Activated CD4-positive, alpha-beta T cell treated with anti-CD3 and anti-CD28 coated beads, Interleukin-2, Interleukin-4, amounts not matched to agents 100 ng/mL and 50 ng/mL, durations not matched to agents 16 hours and 8 hours (primary cell): ENCODE measurements at places on chromosomes 12 and 14.

GRCh38 chr14:85165094-85165493 is 364.9 kb upstream of the FLRT2 start:
- DNase-seq = no peak

DNA sequence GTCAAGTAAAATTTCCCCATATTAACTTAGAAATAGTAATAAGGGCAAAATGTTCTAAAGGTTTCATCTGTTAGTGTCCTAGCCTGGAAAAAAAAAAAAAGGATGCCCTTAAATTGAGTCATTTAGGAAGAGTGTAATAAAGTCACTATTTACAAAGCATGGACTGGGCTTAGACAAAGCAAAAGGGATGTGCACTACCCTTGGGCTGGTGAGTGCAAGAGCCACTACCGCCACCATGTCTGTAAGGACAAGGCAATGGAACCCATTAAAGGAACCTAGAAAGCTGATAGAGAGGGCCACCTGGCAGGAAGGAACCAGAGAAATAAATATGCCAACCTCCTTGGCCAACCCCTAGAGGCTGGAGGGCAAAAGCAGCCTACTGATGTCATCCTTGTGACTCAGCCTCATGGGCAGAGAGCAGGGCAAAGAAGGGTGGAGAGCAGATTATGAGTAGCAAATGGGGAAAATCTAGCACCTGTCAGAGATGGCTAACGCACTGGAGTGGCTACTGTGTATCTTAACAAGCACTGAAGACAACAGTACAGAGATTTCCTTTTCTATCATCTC is 59.5 kb upstream of the FUT8 start:
- peak; percentile 44 for DNase-seq

- DNase-seq = no peak
Observed at GRCh38 chr14:102333795-102334705, 14.5 kb downstream of the ZNF839 start.

DNA sequence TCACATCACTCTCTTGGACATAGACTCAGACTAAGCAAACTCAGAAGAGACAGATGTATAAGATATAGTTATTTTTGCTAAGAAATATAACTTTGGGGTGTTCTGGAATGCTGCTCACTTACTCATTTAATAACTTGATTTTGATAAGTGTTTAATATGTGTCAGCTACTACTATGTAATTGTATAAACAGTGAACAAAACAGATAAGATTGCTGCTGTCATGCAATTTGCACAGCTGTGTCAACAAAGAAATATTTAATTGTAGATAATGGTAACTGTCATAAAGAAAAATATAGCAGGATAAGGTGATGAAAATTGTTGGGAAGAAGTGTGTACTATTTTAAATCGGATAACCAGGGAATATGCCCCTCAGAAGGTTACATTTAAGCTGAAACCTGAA is 84.1 kb upstream of the ZDHHC17 start:
- no peak for DNase-seq

DNA sequence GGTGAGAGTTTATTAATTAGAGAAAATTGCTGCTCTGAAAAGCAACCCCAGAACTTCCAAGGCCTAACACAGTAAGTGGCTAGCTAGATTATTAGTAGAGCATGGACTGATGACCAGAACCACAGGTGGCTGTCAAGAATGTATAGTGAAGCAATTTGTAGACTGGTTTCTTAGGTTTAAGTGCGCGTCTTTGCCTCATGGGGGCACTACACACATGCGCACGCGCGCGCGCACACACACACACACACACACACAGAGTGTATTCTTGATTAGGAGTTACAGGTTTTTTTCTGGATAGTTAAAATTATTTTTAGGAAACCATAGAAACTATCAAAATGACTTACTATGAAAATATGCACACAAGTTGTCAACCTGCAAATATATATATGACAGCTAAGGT is 66.5 kb downstream of the BHLHE41 start:
- DNase-seq = no peak

- peak; percentile 72 for DNase-seq
Observed at GRCh38 chr12:68279227-68280054, 26.0 kb upstream of the IL22 start.

GRCh38 chr12:51407604-51408003 is 16.4 kb upstream of the GALNT6 start:
- no peak for DNase-seq

GRCh38 chr12:94620621-94621020 is 29.7 kb downstream of the TMCC3 start:
- no peak for DNase-seq

DNA sequence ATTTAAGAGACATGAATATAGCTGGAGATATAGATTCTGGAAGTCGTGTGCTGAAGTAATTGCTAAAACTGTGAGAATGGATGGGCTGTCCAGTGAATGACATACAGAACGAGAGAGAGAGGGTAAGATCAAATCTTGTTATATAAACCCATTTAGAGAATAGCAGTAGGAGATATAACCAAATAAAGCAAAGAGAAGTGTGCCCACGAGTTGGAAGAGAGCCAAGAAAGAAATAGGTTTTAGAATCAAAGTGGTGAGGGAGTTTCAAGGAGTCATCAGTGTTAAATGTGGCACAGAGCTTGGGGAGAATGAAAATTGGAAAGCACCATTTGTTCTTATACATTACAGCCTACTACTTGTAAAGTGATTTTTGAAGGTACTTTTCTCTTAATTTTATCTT is 19.2 kb downstream of the TOGARAM1 start:
- DNase-seq = no peak

GRCh38 chr14:24255931-24256711 is 6.9 kb downstream of the TGM1 start:
- no peak for DNase-seq

DNA sequence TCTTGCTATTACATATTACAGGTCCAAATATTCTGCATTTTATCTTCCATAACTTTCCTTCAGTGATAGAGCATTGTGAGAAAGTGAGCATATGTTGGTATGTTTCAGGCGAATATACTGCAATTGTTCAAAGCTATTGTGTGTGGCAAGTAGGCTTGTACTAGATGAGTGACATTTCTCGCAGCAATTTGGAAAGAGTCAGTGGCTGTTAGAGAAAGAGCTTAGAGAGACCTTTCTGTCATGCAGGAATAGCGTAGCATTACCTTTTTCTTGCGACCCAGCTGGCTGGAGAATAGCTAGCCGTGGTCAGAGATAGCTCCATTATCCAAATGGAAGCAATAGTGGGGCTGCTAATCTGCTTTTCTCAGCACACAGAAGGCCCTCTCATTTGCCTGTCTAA is 678.5 kb upstream of the FOXG1 start:
- no peak for DNase-seq

DNA sequence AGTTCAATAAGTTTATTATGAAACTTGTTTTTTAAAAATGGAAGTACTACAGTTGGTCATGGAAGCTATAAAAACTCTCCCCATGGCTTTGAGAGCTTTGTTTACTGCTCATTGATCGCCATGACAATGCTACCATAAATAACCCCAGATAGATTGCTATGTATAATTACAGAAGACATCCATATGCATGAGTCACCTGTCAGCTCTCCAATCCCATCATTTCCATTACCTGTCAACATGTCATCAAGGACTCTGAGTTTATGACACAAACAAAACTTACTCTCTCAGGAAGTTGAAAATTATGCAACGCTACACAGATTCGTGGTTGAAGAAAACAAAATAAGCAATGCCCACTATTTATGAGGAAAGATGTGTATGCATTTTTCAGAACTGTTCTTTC is 144.4 kb downstream of the SEC23A start:
- DNase-seq = no peak

DNA sequence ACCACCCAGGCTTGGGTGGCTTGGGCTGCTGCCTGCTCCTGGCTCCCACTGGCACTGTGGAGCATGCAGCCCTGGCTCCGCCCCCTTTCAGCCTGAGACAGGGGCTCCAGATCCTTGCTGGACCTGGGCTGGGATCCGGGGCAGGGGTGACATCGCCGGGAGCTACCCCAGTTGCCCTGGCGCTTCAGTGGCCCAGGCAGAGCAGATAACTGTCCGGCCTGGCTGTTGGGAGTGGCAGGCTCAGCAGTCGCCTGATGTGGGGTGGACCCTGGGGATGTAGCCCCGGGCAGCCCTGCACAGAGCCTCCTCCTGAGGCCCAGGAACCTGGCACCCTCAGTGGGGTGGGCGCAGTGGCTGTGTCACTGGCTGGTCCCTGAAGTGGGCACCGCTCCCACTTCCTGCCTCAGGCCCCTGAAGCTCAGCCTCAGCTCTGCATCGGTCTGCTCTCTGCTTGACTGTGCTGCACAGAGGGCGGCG is 57.9 kb downstream of the FUT8 start:
- no peak for DNase-seq

DNA sequence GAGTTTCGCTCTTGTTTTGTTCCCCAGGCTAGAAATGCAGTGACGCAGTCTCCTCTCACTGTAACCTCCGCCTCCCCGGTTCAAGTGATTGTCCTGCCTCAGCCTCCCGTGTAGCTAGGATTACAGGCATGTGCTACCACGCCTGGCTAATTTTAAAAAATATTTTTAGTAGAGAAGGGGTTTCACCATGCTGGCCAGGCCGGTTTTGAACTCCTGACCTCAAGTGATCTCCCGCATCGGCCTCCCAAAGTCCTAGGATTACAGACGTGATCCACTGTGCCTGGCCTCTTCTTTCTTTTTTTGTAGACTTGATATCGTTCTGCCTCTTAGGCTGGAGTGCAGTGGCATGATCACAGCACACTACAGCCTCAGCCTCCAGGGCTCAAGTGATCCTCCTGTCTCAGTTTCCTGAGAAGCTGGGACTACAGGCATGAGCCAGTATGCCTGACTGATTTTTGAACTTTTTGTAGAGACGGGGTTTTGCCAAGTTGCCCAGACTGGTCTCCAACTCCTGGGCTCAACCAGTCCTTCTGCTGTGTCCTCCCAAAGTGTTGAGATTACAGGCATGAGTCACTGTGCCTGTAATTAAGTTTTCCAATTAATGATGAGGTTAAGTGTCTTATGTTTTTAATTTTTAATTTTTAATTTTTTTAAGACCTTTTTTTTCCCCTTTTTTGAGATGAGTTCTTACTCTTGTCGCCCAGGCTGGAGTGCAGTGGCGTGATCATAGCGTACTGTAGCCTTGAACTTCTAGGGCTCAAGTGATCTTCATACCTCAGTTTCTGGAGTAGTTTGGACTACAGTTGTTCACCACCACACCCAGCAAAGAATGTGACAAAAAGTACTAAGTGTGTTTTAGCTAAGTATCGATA is 10.2 kb downstream of the RCOR1 start:
- DNase-seq = no peak

- DNase-seq = no peak
Observed at GRCh38 chr14:56358275-56358674, 221.3 kb upstream of the TMEM260 start.

DNA sequence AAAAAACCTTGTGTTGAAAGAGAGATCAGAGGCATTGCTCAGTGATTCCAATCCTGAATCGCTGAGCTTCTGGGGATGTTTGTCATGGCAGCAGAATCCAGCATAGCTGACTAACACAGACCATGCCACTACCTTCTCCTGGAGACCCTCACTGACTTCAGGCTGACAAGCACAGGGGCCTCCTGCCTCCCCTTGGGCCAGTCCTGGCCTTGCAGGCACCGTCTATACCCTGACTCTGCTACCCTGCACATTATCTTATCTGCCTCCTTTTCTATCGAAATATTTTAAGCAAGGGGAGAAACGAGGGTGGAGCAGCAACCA is 139.8 kb downstream of the KIF26A start:
- no peak for DNase-seq

- DNase-seq = no peak
Observed at GRCh38 chr12:40223646-40224045, 1.2 kb upstream of the LRRK2 start.

DNA sequence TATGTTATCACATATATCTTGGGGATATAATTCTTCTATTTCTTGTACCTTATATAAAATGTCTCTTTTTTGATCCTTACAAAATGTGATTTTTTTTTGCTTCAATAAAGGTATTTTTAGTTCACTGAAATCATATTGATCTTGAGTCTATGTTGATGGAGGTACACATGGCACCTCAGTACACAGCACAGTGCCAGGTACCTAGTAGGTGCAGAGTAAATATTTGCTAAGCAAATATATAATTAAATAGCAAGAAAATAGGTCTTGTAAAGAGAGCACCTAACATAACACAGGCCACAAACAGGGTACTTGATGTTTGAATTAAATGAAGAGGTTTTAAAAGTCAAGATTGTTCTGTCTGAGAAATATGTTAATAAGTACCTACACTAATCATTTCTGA is 69.7 kb downstream of the CIT start:
- DNase-seq = no peak

DNA sequence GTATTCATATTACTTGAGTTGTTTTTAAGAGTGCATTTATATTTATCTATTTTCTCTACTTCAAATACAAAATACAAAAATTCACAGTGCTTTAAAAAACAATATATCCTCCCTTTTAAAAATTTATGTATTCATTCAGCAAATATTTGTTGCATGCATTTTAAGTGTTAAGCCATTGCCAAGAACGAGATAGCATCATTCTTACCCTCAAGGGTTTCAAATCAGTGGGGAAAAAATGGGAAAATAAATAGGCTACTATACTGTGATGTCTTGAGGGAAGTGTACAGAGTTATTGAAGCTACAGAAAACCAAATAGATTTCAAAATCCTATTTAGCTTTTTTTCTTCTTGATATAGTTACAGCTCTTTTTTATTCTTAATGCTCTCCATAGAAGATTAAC is 23.2 kb downstream of the MRPS35 start:
- DNase-seq = no peak

DNA sequence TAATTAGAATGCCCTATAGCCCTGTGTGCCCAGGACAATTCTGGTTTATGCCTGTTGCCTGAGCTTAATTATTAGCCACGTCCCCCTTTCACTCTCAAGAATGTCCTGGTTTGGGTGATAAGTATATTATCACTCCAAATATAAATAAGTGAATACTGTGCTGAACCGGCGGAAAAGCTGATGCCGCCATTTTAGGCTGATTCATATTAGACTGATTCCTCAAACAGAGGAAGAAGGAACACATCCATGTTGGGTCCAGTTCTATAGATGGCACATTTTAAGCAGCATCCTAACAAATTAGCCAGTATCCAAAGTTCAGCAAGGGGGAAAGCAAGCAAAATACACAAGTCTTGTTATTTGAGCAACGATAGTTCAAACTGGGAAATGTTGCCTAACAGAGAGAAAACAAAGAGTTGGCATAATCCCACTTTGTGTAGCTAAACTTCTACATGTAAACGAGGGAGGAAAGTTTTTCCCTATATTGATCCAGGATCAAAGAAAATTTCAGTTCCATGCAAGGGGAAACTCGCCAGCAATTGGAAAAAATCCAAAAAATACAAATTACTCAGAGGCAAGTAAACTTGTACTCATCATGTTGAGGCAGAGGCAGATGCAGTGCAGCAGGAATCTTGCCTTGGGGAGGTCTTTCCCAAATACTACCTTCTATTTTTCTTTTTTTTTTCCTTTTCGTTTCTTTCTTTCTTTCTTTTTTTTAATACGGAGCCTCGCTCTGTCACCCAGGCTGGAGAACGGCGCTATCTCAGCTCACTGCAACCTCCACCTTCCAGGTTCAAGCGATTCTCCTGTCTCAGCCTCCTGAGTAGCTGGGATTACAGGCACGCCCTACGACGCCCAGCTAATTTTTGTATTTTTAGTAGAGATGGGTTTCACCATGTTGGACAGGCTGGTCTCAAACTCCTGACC is 96.2 kb downstream of the ITPR2 start:
- DNase-seq = no peak

- no peak for DNase-seq
Observed at GRCh38 chr14:76998910-76999309, 29.6 kb downstream of the IRF2BPL start.
